ENCODE measurements at places on chromosomes 16 and 17. TPM values are rescaled to one million over a fixed set of nuclear protein-coding genes. Genes with fewer than 3 reads are reported as not detected.

GRCh38 chr16:66440970-66441369 is 13.9 kb downstream of the BEAN1 start:
- DNase-seq = no peak

GRCh38 chr16:31508706-31509195 is 560 bp upstream of the RUSF1 start:
- no peak for DNase-seq

GRCh38 chr16:79618041-79618691 is 17.6 kb upstream of the MAF start:
- no peak for DNase-seq

DNA sequence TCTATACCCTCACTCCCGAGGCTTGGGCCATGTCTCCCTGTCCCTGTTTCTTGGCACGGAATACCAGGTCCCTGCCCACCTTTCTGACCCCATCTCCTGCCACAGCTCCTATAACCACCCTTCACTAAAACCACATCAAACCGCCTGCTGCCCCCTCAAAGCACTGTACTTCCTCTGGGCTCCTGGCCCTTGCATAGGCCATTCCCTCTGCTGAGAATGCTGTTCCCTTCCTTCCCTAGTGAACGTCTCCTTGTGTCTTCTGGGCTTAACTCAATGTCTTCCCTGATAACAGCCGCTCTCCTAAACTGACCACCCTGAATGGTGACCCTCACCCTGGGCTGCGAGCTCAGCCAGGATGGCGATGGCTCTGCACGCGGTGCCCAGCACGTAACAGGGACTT is 10.7 kb downstream of the AANAT start:
- no peak for DNase-seq

The TTC19 gene
- total RNA-seq = 39.6 TPM

DNA sequence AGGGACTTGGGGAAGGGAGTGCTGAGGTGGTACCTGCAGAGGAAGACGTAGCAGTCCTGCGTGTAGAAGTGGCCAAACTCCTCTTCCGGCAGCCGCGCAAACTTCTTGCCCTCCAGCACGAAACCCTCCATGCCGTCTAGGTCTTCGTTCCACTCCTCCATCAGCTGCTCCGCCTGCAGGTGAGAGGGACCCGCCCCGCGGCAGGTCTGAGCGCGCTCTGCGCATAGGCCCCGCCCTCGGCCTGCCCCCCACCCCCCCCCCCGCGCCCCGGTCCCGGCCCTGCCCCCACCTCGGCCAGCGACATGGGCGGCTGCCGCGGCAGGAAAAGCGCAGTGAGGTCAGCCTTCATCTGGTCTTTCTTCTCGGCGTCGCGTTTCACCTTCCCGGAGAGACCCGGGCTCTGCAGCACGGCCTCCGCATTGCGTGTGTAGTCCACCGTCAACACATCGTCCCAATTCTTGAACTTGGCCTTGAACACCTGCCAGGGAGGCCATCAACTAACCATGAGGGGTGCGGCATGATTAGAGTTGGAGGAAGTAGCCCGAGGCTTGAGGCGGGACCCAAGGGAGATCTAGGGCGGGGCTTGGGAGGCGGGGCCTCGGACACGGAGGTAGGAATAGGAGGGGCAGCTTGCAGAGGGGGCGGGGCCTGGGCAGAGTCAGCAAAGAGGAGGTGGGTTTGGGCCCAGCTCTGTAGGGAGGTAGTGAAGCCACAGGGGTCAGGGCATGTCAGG is 11.5 kb downstream of the FLII start:
- peak; percentile 70 for DNase-seq

The UBFD1 gene
- 50.7 TPM for total RNA-seq

The ZG16 gene
- not detected for total RNA-seq

The CD300E gene
- 0.65 TPM for total RNA-seq

- DNase-seq = no peak
Observed at GRCh38 chr16:57889960-57890751, 80.8 kb downstream of the CNGB1 start.

- peak; percentile 12 for DNase-seq
Observed at GRCh38 chr16:84053237-84053636, 10.6 kb upstream of the SLC38A8 start.

The CRHR1 gene
- not detected for total RNA-seq

The SYCE1L gene
- 2.7 TPM for total RNA-seq

GRCh38 chr16:84327926-84328505 is 33.3 kb downstream of the WFDC1 start:
- no peak for DNase-seq

DNA sequence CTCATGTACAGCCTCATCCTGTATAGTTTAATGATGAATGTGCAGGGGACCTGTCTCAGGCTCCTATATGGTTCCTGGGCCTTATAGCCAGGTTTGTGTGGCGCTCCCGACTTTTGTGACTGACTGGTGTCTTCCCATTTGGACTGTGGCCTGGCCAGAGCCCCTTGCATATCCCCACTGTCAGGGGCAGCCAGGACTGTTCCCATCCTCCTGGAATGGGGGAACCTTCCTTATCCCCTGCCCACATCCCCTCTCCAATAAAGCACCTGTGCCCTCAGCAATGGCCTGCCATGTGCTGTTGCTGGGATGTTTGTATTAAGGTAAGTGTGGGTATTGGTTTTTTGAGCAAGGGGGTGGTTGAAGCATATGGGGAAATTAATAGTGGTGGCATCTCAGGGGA is 2.6 kb downstream of the B3GNT9 start:
- DNase-seq = no peak

The DCUN1D3 gene
- total RNA-seq = 15.6 TPM

DNA sequence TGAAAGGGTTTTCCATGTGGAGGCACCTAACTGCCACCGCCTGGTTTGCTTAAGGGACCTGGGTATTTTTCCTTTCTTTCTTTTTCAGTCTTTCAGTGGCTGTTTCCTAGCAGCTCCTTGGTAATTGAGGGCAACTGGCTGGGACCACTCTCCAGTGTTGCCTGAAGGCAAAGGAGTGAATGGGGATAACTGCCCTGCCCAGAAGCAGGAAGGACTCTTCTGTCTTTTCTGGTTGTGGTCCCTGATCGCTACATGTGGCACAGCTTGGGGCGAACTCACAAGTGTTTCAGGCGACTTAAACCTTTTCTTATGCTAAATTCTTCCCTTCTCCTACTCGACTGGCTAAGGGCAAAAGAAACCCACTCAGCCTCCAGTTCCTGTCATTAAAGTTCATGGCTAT is 10.1 kb upstream of the TMEM98 start:
- no peak for DNase-seq

DNA sequence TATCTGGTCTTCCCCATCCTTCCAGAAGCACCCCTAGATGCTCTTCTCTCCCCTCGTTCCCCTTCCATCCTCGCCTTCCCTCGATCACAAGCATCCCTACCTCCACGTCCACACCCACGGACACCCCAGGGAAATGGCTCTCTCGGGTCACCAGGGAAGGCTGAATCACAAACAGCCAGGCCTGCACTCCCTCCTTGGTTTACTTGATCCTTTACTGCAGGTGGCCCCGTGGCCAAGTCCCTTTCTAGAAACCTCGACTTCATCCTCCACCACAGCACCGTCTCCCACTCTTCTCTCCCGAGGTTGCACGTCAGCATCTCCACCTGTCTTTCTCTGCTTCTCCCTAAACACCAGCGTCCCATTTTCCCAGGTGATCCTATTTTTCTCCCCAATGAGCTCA is 6.5 kb upstream of the RBFOX3 start:
- peak; percentile 8 for DNase-seq

The NPIPA3 gene
- 0.77 TPM for total RNA-seq

DNA sequence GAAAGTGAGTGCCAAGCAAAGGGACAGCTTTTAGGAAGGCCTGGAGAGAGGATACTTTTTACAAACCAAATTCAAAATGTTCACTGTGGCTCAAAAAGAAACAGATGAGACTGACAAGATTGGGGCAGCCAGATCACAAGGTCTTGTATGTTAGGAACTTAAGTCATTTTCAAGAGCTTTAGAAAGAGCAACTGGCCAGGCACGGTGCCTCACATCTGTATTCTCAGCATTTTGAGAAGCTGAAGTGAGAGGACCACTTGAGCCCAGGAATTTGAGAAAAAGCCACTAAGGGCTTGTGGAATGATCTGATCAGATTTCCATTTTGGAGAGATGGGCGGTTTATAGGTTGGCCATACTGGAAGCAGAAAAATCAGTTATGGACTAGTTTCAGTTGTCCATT is 17.2 kb downstream of the SPAG9 start:
- no peak for DNase-seq

DNA sequence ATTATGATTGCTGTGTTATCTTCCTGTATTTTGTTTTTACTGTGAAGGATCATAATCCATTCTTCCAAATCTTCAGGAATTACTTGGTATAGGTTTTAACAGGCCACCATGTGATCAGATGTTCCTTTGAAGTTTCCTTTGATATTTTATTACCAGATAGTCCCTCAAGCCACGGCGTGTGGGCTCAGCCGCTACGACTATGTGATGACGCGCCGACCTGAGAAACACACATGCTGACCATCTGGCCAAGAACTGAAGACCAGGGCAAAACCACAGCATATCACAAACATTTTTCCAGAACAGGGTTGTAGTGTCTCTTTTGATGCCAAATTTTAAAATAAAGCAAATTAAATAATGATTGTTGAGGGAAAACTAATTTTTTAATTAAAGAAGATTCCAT is 47.3 kb downstream of the ZCCHC14 start:
- DNase-seq = no peak

DNA sequence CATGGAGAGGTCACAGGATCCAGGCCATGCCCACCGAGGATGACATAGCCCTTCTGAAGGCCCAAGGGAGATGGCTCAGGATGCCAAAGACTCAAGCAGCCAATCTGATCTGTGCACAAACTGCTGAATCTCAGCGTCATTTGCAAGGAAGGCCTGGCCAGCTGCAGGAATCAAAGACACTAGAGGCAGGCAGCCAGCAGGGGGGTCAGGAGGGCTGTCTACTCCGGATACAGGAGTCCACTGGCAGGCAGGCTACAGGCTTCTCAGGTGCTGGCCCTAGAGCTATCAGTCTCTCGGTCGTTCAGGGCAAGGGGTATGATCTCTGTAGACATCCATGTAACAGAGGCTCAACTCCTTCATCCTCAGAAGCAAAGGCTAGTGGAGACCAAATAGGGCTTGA is 1735.3 kb downstream of the TP53TG3F start:
- no peak for DNase-seq

The HOXB4 gene
- total RNA-seq = 1.6 TPM

The TVP23A gene
- total RNA-seq = 0.80 TPM

DNA sequence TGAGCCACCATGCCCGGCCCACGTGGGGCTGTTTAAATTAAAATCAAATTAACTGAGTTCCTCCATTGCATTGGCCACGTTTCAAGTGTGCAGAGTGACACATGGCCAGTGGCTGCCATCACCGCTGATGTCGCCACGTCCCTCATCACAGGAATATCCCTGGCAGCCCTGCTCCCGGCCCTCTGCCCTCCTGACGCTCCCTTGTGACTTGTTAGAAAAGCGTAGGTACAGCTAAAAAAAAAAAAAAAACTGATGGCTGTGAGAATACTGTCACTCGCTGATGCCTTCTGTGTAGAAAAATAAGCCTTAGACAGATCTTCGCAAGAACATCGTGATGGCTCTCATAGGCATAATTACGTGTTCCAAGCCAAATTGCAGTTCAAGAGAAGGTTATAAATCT is 21.7 kb downstream of the CARHSP1 start:
- DNase-seq = no peak

DNA sequence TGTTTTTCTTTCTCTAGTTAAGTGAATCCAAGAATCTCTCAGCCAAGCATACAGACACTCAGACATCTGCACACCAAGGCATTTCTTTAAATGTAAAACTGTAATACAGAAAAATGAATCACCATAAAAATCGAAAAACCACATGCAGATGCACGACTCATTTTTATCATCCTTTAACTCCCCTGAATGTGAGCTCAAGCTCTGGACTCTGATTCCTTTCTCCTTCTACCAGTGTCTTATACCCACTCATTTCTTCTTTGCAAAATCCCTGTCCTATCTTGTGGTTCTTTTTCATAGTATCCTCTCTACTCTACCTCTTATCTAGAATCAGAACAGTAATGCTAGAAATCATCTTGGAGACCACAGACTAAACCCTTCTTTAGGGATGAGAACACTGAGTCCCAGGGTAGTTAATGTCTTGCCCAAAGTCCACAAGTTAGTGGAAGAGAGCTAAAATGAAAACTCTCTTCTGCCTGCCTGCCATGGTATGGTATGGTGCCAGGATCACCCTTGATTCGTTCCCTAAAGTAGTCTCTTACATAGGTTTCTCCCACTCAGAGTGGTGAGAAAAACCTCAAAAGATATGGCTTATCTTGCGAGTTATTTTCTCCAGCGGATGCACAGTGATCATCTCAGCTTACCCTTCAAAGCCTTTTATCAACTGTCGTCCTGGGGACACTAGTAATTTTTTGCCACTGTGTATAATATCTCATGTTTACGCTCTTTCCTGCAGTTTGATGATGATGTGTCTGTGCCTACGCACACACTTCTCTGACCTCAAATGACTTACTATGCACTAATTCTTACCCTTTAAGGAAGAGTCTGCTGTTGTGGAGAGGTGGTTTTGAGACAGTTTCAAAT is 30.2 kb downstream of the BRD7 start:
- no peak for DNase-seq

DNA sequence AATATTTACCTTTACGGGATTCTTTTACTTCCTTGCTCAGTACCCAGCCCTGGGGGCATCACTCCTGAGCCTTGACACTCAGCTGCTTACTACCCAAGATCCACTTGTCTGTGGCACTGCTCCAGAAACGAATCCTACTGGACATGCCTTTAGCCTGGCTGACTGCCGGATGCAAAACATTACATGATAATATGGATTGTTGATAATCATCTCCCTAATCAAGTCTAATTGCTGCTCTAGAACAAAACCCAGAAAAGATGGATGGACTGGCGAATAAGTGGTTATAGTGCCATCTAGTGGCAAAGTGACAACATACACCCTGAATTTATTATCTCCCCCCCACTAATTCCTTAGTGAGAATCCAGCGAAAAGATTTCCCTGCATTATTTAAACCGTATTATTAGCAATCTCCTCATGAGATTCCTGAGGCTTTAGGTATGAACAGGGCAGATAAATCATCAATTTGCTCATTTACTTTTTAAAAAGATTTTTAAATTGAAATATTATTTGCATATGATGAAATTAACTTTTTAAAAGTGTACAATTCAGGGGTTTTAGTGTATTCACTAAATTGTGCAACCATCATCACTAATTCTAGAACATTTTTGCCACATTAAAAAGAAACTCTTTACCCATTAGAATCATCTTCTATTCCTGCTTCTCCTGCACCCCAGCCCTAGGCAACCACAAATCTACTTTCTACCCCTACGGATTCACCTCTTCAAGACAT is 61.6 kb downstream of the RGS9 start:
- no peak for DNase-seq

- DNase-seq = no peak
Observed at GRCh38 chr17:10144982-10145381, 53.4 kb downstream of the GAS7 start.
